KG1 (cell line): ENCODE measurements at places on chromosomes 2 and 18.

DNA sequence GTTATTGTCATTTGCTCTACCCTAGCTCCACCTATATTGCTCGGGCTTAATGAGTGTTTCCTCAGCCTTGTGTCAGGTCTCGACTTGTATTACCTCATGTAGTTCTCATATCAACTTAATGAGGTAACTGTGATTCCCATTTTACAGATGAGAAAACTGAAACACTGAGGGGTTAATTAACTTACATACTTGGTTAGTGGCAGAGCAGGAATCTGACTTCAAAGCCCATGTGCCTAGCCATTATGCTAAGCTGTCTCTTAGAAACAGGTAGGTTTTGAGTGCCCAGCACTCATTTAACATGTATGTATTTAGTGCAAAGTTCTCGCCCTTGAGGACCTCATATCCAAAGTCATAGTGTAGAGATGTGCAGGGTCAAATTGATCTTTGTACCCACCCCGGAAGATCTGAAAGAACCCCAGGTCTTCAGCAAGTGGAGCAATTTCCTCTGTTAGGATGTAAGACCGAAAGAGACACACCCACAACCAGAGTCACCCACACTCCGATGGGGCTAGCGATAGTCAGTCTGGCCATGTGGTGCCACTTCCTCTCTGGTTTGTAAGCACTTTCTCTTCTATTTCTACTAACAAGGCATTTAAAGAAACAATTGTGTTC lies 121.0 kb upstream of the SLC39A10 start:
- peak; percentile 48 for DNase-seq

GRCh38 chr2:189363559-189363958 lies 77.7 kb upstream of the WDR75 start:
- DNase-seq = no peak

- no peak for DNase-seq
Measured at GRCh38 chr18:48364146-48364545, 45.0 kb downstream of the ZBTB7C start.

GRCh38 chr2:170930131-170930990 lies 1.3 kb downstream of the GORASP2 start:
- peak; percentile 51 for DNase-seq

GRCh38 chr18:69697069-69697468 lies 250.6 kb downstream of the CD226 start:
- no peak for DNase-seq

- DNase-seq = no peak
Measured at GRCh38 chr2:96767135-96767871, 6.6 kb downstream of the CNNM4 start.

DNA sequence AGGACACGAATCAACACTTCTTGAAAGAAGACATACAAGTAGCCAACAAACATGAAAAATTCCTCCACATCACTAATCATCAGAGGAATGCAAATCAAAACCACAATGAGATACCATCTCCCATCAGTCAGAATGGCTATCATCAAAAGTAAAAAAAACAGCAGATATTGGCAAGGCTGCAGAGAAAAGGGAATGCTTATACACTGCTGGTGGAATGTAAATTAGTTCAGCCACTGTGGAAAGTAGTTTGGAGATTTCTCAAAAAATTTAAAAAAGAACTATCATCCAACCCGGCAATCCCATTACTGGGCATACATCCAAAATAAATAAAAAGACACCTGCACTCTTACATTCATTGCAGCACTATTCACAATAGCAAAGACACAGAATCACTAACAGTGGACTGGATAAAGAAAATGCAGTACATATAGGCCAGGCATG lies 78.7 kb downstream of the GRB14 start:
- no peak for DNase-seq

DNA sequence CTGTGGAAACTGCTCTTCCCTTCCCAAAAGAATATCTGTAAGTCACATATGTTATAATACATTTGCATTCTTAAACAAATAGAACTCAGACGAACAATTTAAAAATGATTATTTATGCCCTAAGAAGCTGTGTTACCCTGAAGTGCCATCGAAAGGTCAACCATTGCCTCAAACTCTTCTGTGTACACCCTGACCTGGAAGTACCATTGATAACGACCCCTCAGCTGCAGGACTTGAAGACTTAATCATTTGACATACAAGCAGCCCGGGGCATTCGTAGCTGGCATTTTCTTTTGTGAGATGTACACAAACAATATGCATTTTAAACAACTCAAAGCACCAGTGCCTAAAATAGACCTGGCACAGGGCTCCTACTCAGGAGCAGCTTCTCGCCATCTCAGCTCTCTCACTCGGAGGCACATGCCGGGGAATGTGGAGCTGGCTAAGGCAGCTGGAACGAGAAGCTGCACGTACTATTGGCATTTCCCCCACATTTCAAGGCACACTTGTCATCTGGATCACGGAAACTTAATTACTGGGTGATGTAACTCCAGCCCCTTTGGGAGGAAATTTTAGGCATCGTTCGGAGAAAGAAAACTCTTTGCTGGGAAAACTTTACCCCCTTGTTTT lies 170.0 kb upstream of the GALNT5 start:
- DNase-seq = no peak

DNA sequence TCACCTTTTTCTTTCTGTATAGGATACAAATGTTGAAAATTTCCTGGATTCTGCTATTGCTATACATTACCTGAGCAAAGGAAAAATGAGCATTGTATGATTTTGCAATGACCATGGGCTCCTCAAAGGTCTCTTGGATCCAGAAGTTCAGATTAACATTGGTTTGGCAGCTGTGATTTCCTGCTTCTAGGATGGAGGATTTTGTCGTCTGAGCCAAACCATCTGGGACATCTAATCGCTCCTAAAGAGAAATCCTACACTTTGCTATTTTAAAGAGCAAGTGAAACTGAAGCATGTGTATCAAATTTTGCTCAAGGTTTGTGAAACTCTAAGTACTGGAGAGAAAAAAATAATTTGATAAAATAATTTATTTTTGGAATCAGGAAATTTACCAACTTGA lies 115.1 kb upstream of the ST6GAL2 start:
- DNase-seq = no peak

DNA sequence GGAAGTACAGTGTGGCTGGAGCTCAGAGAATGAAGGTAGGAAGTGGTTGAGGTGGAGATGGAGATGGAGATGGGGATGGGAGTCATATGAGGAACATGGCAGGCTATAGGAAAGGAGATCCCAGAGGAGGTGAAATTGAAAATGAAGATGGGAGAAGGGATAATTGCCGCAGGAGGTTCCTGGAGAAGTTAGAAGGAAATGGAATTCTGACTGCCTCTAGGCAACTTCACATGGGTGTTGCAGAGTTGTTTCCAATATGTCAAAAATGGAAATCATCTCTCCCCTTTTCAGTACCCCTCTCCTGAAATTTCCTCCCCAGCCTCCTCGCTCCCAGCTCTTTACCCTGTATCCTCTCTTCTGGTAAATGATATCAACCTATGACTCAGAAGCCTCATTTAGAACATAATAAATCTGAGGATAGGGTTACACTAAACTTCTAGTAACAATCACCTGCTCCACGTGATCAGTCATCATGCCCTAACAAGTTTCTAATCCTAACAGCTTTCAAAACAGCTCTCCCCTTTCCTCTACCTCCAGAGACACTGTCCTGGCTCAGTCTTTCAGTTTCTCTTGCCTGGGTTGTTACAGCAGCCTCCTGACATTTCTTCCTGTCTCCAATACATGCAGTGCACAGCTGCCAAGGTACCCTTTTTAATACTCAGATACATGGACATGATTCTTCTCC lies 201.9 kb upstream of the RBMS1 start:
- no peak for DNase-seq

- DNase-seq = peak; percentile 32
Measured at GRCh38 chr18:59837586-59837985, 62.2 kb upstream of the PMAIP1 start.

DNA sequence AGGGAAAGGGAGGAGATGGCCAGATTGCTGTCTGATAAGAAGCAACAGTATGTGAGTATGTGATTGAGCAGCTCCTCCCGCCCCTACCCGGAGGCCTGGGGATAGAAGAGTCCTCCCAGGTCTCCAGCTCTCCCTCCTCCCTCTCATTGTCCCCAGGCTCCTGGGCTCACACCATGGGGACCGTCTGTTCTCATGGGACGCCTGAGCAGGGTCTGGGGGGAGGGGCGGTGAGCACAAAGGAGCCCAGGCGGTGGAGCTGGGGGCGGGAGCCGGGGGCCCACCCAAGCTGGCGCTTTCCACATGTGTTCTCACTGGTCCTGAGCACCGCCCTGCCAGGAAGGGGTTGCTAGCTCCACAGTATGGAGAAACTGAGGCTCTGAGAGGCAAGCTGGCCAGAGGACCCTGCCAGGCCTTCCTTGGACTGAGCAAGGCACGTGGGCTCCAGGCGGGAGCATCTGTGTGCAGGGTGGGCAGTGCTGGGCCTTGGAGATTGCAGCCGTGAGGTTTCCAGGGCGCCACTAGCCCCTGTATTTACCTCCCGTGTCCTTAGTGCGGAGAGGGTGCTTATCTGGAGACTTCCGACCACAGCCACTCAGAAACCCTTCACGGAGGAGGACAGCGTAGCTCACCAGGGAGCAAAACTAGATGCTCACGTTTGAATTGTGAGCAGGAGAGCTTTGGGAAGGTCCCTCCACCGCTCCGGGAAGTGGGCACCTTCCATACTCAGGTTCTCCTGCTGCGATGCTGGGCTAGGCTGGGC lies 37.4 kb downstream of the PDIA6 start:
- DNase-seq = no peak

DNA sequence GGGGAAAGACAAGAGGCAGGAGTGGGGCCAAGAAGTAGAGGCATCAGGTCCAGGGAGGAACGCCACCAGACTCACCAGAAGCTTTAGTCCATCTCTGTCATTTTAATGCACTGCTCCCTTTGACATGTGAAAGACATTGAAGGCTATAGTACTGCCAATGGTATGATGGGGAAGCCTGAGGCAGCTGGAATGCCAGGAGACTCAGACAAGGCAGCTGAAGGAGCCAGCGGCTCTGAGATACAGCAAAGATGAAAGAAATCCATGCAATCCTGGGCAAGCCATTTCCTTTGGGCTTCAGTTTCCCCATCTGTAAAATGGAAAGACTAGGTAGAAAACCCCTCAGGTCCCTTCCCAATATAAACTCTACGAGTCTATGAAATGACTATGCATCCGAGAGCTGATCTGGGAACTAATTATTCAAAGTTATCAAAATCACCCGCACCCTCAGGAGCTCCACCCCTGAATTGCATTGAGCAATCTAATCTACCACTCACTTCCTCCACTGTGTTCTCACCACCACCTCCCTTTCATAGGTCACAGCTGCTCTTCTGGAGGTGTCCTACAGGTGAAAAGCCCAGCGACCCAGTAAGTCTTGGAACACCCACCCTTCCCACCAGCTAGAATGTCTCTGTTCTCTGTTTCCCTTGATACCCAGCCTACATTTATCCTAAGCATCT lies 3.1 kb downstream of the CXCR2 start:
- DNase-seq = no peak

DNA sequence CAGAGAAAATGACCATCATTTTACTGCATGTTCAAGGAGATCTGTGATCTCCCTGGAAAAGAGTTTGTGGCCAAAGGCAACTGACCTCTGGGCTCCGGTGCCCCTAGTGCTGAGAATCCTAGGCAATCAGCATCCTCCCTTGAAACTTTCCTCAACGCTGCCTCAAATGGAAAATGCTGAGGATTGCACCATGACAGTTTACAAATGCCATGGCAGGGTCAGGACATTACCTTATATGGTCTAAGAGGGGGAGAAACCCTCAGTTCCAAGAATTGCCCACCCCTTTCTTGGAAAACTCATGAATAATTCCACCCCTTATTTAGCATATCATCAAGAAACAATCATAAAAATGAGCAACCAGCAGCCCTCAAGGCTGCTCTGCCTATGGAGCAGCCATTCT lies 48.3 kb downstream of the ALPK2 start:
- no peak for DNase-seq

DNA sequence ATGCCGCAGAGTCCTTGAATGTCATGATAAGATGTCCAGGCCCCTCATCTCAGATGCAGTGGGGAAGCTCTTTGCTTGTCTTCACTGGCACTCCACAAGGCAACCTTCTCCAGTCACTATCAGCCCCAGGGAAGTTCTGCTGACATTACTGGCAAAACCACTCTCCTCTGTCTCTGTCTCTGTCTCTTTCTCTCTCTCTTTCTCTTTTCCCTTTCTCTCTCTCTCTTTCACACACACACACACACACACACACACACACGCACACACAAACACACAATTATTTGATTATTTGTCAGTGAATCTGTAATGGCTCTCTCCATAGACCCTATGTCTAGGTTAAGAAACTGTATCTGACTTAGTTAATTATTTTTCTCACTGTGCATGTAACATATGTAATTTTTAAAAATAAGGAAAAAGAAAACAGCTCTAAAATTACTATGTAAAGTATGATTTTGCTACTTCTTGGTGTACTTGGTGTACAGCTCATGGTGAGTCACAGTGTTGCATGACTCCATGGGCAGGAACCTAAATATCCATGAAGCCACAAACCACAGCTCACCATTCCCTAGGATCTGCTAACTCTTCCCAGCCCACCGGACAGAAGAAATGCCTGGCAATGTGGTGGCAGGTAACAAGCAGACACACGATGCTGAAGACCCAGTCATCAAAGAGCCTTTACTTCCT lies 594.9 kb upstream of the ID2 start:
- no peak for DNase-seq

DNA sequence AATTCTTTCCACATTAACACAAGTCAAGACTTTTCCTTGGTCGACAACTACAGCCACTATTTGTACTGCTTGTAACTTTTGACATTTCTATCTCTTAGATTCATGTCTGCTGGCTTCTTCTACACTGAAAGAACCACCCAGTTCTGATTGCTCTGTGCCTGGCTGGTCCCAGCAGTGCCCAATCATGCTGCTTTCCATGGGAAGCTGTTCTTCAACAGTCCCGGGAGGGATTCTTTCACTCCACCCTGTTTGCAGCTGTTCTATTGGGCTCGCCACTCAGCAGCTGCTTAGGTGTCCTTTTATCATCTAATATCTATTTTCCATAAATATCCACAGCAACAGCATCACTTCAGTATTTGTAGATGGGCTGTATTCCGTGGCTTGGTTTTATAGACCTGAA lies 471.1 kb upstream of the SMIM21 start:
- no peak for DNase-seq
